ENCODE measurements at places on chromosomes 16 and 17. TPM values are rescaled to one million over a fixed set of nuclear protein-coding genes. Genes with fewer than 3 reads are reported as not detected.

ZG16B gene
- not detected for total RNA-seq

EPX gene
- total RNA-seq: not detected

CCL3 gene
- total RNA-seq: not detected

SRSF1 gene
- total RNA-seq: 307 TPM

PDILT gene
- not detected for total RNA-seq

KRTAP4-7 gene
- total RNA-seq: not detected

PRDM7 gene
- total RNA-seq: not detected

PLA2G10 gene
- not detected for total RNA-seq

SLC12A3 gene
- total RNA-seq: not detected
